Stomach (tissue), 19 donors: ENCODE measurements at places on chromosomes 7 and 10. TPM values are rescaled to one million over a fixed set of nuclear protein-coding genes. Genes with fewer than 3 reads are reported as not detected.
A peak's percentile ranks its signal among the peaks of the same experiment; 100 is the strongest.

GRCh38 chr10:89363729-89364442, 14.0 kb upstream of the IFIT1B start:
- no peaks in the 10 kb centered on the region for H3K27me3 ChIP-seq
- no peak for DNase-seq
- peaks cover 14% of the 10 kb centered on the region for H3K4me1 ChIP-seq
- H3K4me3 ChIP-seq = no peak overlapping the region

The NKX2-3 gene
- 5.8 TPM for total RNA-seq

The FGFBP3 gene
- 2.0 TPM for total RNA-seq

DNA sequence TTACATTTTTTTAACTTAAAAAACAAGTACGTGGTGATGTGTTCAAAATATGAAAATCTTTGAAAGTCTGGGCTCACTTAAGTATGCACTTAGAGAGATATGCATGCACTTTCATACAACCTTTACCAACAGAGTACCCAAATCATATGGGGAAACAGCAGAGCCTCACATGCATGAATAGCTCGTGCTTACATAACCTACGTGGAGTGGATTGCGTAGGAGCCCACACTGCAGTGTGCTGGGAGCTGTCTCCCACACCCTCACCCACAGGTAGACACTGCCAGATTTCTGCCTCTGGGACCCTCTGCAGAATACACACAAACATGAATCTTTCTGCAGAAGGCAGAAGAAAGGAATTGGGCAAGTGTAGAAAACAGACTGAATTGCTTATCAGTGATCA, 581 bp downstream of the CLCN1 start:
- no peak overlapping the region for H3K4me3 ChIP-seq
- H3K27ac ChIP-seq = no peak overlapping the region
- no peaks in the 10 kb centered on the region for H3K36me3 ChIP-seq
- H3K27me3 ChIP-seq = no peaks in the 10 kb centered on the region

GRCh38 chr7:155188821-155189581, 108.7 kb upstream of the INSIG1 start:
- H3K36me3 ChIP-seq = no peaks in the 10 kb centered on the region
- H3K27me3 ChIP-seq = no peaks in the 10 kb centered on the region
- no peaks in the 10 kb centered on the region for H3K4me1 ChIP-seq
- H3K27ac ChIP-seq = peak overlapping the region; percentile 12
- DNase-seq = no peak
- H3K4me3 ChIP-seq = no peak overlapping the region

- H3K27ac ChIP-seq = no peak overlapping the region
- H3K4me3 ChIP-seq = no peak overlapping the region
- H3K4me1 ChIP-seq = no peaks in the 10 kb centered on the region
- no peaks in the 10 kb centered on the region for H3K36me3 ChIP-seq
- no peaks in the 10 kb centered on the region for H3K27me3 ChIP-seq
Observed at GRCh38 chr7:85686401-85687181, 499.7 kb upstream of the SEMA3D start.

The PSD gene
- total RNA-seq = 24.5 TPM

DNA sequence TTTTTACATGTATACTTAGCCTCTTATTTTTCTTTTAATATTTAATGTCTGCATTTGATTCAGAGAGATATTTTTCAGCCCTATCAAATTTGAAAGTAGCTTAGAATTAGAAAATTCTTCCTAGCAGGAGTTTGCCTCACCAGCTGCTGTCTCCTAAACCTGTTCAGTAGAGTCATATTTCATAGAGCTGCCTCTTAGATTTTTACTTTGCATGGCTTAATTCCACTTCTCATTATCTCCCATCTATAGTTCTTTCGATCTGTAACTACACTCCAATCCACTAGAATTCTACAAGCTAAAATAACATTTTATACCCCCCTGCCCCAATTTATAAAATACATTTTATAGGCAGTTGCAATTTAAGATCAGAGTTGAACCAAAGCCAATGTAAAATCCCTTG, 227.0 kb downstream of the ANK3 start:
- H3K4me1 ChIP-seq = no peaks in the 10 kb centered on the region
- no peak overlapping the region for H3K27ac ChIP-seq
- DNase-seq = no peak
- H3K27me3 ChIP-seq = no peaks in the 10 kb centered on the region
- H3K4me3 ChIP-seq = no peak overlapping the region
- no peaks in the 10 kb centered on the region for H3K36me3 ChIP-seq

The SFRP5 gene
- total RNA-seq = not detected

DNA sequence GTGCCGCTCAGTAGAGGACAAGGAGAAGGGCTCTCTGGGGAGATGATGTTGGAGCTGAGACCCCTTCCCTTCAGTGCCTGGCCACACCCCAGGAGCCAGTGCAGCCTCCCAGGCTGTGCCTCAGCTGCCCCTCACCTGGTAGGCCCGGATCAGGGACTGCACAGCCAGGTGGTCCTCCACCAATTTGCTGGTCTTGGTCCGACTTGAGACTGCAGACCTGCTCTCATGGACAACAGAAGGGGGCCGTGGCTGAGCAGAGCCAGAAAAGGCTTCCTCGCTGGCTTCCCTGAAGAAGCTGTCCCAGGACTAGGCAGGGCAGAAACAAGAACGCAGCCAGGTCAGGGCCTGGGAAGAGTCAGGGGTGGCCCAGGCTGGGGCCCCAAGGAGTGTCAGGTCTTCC, 5.5 kb downstream of the OGDHL start:
- no peak overlapping the region for H3K4me3 ChIP-seq
- no peak overlapping the region for H3K27ac ChIP-seq
- no peaks in the 10 kb centered on the region for H3K36me3 ChIP-seq

DNA sequence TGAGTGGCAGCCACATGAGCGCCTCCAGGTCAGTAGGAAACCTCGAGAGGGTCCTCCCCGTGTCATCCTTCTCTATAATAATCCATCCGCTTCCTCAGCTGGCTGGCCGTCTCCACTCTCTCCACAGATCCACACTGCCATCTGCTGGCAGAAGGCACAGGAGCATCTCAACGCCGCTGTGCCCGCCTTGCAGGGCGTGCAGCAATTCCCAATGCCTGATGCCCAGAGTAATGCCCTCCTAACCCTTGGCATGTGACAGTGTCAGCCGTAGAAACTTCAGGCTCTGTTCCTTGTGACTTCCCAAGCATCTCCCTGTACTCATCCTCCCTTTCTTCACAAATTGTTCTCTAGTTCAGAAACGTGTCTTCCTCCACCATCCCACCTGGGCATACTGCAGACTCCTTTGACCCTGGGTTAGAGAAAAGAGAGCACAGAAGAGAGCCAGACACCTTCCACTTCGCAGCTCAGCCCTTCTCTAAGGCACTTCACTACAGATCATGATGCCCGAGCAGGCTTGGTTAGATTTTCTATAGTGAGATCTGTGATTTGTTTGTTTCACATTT, 70.8 kb downstream of the XPNPEP1 start:
- H3K36me3 ChIP-seq = no peaks in the 10 kb centered on the region
- peaks cover 9% of the 10 kb centered on the region for H3K4me1 ChIP-seq
- no peaks in the 10 kb centered on the region for H3K27me3 ChIP-seq
- DNase-seq = peak; percentile 91
- no peak overlapping the region for H3K4me3 ChIP-seq
- H3K27ac ChIP-seq = no peak overlapping the region

- H3K36me3 ChIP-seq = no peaks in the 10 kb centered on the region
- no peak overlapping the region for H3K27ac ChIP-seq
- DNase-seq = no peak
Observed at GRCh38 chr7:46003161-46003560, 82.1 kb upstream of the IGFBP3 start.

DNA sequence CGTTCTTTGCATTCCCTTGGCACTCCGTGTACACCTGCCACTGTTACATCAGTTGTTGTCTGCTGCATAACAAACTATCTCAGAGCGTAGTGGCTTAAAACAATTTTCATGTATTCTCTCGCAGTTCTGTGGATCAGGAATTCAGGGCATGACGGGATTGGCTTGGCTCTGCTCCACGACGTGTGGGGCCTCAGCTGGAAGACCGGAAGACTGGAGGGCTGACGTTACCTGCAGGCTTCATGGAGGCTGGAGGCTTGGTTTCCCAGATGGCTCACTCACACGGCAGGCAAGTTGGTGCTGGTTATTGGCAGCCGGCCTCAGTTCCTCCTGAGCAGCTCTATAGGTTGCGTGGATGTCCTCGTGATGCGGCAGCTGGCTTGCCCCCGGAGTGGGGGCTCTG, 25.5 kb downstream of the NYAP1 start:
- H3K27ac ChIP-seq = no peak overlapping the region
- peaks cover 4% of the 10 kb centered on the region for H3K4me1 ChIP-seq
- DNase-seq = peak; percentile 74
- no peak overlapping the region for H3K4me3 ChIP-seq
- no peaks in the 10 kb centered on the region for H3K36me3 ChIP-seq

DNA sequence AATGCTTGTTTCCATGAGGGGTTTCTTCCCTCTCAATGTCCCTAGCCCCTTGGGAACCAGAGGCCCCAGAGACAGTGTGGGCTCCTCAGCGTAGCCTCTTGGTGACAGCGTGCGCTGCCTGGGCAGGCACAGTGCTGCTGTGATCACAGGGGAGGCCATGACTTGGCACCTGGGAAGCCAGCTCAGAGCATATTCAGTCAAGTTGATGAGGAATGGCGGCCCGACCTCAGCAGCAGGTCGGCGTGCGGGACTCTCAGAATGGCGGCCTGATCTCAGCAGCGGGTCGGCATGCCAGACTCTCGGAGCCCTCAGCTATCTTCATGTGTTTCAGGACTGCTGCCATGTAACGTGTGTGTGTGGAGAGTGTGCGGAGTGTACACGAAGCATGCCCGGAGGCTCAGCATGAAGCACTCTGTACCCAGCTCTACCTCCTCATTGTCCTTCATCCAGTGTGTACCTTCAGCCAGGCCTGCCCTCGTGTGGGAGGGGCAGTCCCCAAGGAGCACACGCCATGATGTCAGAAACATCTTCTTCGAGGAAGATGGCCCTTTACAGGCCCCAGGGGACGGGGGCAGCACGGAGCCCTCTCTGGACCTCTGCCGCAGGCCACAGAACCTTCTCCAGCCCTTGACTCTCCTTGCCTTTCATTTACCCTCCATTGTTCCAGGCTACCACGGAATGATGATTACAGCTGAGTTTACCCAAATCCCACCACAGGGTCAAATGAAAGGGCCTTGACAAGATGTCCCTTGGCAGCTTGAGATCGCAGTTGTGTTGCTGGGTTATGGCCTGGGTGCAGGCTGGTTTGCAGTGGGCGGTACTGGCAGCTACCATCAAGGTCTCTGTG, 130.4 kb downstream of the SMURF1 start:
- no peaks in the 10 kb centered on the region for H3K27me3 ChIP-seq
- no peak overlapping the region for H3K27ac ChIP-seq
- peak; percentile 15 for DNase-seq
- peaks cover 60% of the 10 kb centered on the region for H3K36me3 ChIP-seq
- no peak overlapping the region for H3K4me3 ChIP-seq

DNA sequence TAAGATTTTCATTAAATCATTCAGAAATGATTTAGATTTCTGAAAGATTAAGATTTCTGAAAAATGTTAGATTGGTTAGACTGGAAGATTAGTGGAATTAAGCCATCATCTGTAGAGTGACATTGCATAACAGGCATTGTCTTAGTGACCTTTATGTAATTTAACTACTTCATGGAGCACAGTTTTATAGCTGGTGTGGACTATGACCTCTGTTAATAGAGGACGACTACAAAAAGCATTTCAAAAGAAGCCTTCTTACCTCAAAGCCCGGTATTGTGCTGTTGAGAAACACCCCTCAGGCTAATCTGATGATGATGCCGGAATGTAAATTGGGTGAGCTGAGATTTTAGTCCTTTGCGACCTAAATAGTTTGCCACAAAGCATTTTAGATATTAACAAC, 55.6 kb downstream of the GALNT11 start:
- no peaks in the 10 kb centered on the region for H3K36me3 ChIP-seq
- no peak overlapping the region for H3K27ac ChIP-seq
- H3K27me3 ChIP-seq = no peaks in the 10 kb centered on the region

DNA sequence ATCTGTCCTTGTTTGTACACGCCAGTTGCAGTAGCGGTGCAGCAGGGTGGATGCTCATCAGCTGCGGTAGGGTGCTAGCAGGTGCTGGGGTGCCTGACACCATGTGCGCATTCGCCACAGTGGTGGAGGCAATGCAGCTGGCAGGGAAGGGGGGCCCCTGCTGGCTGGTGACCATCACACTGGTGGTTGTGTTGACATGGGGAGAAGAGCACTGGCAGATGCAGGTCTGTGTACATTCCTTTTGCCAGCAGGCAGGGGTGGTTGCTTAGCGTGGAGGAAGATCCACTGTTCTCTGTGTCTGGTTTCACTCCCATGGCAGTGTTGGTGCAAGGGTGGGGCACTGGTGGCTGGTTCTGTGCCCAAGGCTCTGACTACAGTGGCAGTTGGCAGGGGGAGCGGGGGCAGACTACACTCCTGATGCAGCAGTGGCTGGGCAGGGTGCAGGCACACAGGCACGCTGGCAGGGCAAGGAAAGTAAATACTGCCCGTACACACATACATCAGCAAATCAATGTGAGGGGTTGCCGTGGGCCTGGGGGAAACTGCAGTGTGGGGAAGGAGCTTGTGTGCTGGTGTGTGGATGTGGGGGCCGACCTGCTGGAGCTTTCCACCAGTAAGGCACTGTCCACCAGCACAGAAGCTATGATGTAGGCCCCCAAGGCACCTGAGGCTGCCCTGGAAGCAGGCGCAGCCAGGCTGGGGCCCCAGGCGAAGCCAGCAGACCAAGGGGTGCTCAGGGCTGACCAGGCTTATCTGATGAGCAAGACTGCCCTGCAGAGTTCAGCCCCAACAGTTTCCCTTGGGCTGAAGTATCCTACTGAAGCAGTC, 87.2 kb upstream of the UNC5B start:
- no peaks in the 10 kb centered on the region for H3K4me1 ChIP-seq
- H3K4me3 ChIP-seq = no peak overlapping the region
- no peaks in the 10 kb centered on the region for H3K36me3 ChIP-seq
- DNase-seq = peak; percentile 20
- no peak overlapping the region for H3K27ac ChIP-seq

DNA sequence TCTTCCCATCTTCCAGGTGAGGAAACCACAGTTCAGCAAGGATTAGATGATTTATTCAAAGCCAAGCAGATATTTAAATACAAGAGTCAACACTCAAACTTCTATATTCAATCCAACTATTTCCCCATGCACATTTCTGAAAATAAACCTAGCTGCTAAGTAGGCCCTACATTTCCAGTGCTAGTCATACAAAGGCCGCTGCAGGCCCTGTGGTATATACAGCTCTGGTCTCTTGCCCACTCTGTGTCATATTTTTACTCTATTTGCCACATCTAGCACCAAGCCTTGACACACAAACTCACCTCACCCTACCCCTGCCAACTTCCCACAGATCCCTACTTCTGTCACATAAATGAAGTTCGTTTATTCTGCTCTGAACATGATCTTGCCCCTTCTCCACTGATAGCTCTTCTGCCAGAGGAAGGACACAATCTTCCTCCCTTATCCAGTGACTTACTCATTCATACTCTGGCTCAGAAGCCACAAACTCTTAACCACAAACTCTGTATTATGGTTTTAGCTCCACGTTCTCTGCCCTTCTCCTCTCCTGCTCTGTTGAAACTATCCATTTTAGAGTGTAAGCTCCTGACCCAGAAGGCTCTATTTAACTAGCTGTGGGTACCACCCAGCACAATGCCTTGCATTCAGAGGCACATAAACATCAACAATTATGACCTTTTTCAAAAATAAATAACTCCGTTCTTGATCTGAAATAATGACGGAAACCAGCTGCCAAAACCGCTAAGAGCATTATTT, 180.7 kb downstream of the CPEB3 start:
- no peak overlapping the region for H3K4me3 ChIP-seq
- no peak for DNase-seq
- H3K27me3 ChIP-seq = no peaks in the 10 kb centered on the region
- peaks cover 6% of the 10 kb centered on the region for H3K4me1 ChIP-seq

The KIAA1549 gene
- 4.1 TPM for total RNA-seq

GRCh38 chr7:7183061-7183837, 905 bp downstream of the C1GALT1 start:
- H3K36me3 ChIP-seq = no peaks in the 10 kb centered on the region
- H3K4me1 ChIP-seq = peaks cover 57% of the 10 kb centered on the region
- H3K27ac ChIP-seq = peak overlapping the region; percentile 99
- peak; percentile 85 for DNase-seq
- peak overlapping the region; percentile 88 for H3K4me3 ChIP-seq
